MM.1S (cell line): ENCODE measurements at places on chromosomes 16 and 17.

DNA sequence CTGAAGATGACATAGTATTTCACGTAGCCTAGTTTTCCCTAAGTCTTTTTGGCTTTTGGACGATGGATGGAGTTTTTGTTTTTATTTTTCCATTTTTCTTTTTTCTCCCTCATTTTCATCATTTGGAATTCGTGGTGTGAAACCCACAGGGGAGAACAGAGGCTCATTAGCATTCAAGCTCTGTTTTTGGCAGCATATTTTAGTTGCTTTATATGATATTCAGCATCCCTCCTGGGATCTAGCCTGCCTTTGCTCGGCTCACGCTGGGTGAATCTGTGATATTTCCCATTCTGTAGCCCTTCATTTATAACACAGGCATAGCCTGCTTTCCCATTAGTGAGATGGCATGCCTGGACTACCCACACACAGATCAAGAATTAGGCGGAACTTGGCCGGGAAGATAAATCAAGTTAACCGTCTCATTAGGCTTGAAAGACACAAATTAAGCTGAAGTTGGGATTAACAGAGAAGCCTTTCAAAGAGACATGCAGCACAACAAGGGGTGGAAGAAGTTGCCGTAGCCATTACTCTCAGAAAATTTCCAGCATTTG lies 20.1 kb upstream of the CLEC19A start:
- no peak for DNase-seq

DNA sequence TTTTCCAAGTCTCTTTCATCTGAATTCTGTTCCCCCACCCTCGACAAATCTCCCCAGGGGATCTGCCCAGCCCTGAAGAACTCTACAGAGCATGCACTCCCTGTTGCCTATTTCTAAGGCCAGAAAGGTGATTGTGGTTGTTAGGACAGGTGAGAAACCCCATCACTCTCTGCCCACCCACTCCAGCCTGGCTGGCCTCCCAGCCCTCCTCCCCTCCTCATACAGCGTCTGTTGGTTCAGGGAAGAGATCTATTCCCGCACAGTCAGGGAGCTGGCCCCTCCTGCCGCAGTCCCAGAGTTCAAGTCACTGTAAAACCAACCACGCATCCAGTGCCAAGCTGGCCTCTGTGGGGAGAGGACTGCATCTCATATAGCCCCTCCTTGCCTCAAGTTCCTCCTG lies 98.7 kb downstream of the KCNJ12 start:
- DNase-seq, result no peak

GRCh38 chr16:3754081-3754703 lies 36.9 kb upstream of the TRAP1 start:
- DNase-seq, result no peak

DNA sequence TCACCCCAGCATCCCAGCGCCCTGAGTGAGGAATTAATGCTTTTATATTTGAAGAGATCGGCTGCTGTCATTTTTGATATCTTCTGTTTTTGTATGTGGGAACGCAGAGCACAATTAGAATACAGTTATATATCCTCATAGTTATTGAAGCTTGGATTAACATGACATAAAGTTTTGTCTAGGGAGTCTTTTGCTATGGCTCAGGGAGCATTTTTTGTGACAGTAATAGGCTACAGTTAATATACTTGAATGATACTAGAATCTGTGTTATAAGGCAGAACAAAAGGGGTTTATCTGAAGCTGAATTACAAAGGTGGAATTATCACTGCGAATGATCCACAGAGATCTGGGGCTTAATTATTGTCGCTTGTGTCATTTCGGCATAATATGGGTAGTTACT lies 239.4 kb downstream of the MSI2 start:
- no peak for DNase-seq

DNA sequence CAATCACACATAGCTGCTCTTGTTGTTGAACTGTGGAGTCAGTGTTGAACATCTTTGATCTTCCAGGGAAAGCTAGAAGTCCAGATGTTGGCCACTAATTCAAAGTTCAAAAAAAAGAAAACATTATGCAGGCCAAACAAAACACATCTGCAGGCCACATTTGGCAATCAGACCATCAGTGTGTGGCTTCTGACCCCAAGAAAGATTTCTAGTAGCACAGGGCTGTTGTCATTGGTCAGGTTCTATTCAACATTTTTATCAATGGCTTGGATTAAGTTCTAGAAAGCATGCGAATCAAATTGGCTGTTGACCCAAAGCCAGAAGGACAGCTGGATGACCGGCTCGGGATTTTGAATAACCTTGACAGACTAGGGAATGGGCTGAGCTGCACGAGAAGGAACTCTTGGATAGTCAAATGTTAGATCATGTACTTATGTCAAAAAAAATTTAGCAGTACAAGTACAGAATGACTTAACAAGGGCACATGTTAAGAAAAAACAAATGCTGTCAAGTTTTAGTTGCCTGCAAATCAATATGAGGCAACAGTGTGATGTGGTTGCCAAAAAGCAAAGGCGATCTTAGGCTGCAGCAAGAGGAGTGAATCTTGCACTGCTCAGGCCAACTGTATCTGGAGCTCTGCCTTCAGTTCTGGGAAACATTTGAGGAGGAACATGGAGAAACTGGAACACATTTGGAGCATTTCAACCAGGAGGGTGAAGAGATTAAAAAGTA lies 187.6 kb downstream of the RGS9 start:
- no peak for DNase-seq

- no peak for DNase-seq
Measured at GRCh38 chr17:40497695-40498094, 3.7 kb downstream of the TNS4 start.

GRCh38 chr16:15754821-15755534 lies 101.8 kb downstream of the MYH11 start:
- DNase-seq, result no peak

GRCh38 chr16:22320572-22321339 lies 23.5 kb downstream of the POLR3E start:
- no peak for DNase-seq

GRCh38 chr16:2096853-2097595 lies 38.7 kb downstream of the PKD1 start:
- DNase-seq, result no peak

DNA sequence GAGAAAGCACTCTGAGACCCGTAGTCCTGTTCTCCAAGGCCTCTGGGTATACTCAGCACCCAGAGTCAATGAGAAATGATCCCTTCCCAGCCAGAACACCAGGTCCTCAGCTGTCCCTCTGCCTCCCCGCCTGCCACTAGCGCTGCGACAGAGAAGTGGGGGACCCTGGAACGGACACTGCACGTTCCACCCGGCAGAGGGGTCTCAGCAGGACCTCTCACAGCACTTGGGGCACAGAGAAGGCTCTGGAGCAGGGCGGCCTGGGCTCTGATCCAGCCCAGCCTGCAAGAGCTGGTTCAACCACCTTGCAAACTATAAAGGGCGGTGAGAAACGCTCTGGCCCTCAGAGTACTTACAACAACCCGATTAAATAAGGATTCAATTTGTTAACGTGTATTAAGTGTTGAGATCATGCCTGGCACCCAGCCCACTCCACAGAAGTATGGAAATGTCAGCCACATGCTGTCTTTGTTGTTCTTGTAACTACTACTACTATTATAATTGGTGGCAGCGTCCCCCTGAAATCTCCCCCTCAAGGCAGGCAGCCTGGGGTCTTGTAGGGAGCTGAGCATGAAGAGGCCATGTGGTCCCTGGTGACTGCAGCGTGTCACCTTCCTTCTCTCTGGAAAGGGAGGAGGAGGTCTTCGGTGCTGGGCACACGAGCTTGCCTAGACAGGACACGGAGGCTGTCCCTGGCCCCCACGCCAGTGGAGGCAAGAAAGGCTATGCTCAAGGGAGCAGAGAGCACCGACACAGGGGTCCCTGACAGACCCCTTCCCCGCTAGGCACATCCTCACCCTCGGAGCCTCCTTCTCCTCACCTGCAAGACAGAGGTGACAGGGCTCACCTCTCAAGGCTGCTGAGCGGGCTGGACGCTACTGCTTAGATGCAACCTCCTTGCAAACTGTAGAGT lies 2.4 kb downstream of the OSGIN1 start:
- DNase-seq, result no peak

GRCh38 chr16:87964049-87964659 lies 12.9 kb downstream of the BANP start:
- no peak for DNase-seq

GRCh38 chr17:80876950-80877728 lies 114.5 kb upstream of the CHMP6 start:
- no peak for DNase-seq

GRCh38 chr17:12545877-12546513 lies 119.7 kb upstream of the MYOCD start:
- DNase-seq, result peak; percentile 8

DNA sequence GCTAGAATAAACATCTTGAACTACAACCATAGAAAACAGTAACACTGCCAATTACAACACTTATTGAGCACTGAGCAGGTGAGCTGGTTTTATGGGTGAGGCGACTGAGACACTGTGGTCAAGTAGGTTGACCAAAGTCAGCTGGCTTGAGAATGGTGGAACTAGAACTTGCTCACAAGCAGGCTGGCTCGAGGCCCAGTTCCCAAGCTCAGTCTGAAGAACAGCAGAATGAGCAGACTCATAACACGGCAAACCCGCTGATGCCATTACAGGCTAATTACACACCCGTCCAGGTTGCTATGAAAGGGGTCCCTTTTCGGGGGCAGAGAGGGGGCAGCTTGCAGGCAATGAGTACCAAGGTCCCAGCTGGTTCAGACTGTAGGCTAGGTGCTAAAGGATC lies 6.5 kb downstream of the ZZEF1 start:
- DNase-seq, result no peak

DNA sequence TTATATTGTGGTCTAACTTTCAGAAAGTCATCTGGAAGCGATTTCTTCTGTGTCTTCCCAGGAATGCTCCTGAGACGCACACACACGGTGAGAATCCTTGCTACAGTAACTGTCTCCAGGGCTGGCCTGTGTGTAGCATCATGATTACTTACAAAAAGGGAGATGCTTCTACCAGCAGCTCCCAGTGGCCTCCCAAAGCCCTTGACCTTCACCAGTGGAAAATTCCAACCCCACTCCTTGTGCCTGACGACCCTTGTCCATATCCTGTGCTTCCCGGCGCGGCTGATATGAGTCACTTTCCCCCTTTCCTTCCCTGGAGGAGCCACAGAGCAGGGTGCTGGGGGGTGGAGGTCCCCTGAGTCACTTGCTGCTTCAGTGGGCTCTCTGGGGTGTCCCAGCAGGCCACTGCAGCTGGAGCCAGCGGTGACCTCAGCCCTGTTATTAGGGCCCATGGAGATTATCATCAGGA lies 22.1 kb upstream of the NAT9 start:
- DNase-seq, result no peak

GRCh38 chr17:35214631-35215273 lies 20.6 kb upstream of the SLC35G3 start:
- DNase-seq, result no peak

DNA sequence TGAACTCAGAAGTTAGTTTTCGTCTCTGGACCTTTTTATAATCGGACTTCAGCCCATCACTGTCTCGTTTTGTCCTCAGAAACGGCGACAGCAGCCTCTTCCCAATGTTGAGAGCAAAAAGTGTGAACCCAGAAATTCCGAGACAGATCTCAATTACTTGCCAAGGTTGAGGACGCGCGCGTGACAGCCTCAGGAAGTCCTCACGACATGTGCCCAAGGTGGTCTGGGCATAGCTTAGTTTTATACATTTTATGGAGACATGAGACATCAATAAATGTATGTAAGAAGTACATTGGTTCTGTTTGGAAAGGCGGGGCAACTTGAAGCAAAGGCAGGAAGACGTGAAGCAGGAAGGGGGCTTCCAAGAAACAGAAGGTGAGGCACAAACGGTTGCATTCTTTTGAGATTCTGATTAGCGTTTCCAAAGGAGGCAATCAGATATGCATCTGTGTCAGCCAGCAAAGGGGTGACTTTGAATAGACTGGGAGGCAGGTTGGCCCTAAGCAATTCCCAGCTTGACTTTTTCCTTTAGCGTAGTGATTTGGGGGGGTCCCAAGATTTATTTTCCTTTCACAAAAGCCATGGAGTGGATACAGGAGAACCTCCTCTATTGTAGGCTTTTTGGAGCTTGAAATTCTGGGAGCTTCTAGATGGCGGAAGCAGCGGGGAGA lies 583 bp upstream of the ZNF747 start:
- DNase-seq, result no peak

GRCh38 chr17:50149091-50149416 lies 1.4 kb downstream of the PPP1R9B start:
- no peak for DNase-seq

- no peak for DNase-seq
Measured at GRCh38 chr17:17127730-17128291, 78.3 kb downstream of the PLD6 start.

- no peak for DNase-seq
Measured at GRCh38 chr16:69306031-69306430, 5.1 kb upstream of the VPS4A start.

DNA sequence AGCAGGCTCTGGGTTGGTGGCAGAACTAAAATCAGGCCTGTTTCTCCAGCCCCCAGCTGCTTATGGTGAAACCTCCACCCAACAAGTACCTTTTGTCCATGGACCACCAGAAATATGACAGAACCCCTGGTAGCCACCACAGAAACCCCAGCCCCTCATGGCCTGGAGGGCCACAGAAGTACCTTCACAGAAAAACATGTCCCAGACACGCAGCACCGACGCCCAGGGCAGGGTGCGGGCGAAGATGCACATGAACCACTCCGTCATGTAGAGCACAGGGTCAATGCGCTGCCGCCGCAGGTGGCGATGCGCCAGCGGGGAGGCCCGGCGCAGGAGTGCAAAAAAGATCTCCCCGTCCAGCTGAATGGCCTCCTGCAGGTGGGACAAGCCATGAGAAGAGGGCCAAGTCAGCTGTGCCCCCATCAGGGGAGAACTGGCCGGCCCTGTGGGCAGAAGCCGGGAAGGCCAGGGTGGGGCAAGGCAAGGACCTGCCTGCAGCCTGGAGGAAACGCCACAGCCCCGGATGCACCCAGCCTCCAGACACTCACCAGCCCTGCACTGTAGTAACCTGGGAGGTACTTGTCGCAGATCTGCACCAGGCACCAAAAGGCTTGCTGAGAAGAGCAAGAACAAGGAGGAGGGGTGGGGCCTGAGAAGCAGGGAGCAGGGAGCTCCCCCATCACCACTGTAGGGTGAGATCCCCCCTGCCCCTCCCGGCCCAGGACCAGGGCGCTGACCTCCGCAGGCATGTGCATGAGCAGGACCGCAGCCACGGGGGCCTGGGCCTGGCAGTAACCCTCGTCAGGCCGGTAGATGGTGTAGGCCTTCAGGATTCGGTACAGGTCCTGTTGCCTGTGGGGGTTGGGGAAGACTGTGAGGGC lies 4.1 kb upstream of the CD2BP2 start:
- no peak for DNase-seq

GRCh38 chr16:68446681-68447652 lies 1.3 kb downstream of the SMPD3 start:
- no peak for DNase-seq

DNA sequence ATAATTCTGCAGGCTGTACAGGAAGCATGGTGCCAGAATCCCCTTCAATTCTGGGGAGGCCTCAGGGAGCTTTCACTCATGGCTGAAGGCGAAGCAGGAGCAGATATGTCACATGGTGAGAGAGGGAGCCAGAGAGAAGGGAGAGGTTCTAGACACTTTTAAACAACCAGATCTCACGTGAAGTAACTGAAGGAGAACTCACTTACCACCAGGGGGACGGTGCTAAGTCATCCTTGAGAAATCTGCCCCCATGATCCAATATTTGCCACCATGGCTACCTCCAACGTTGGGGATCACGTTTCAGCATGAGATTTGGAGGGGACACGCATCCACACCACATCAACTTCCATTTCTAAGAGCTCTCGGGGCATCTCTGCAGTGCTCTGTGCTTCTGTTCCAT lies 37.4 kb upstream of the GNA13 start:
- DNase-seq, result no peak
